GOT3 (cell line): ENCODE measurements at places on chromosomes 6 and 20.
A peak's percentile ranks its signal among the peaks of the same experiment; 100 is the strongest.

GRCh38 chr6:168607272-168608112 lies 166.5 kb downstream of the SMOC2 start:
- DNase-seq, result no peak

- DNase-seq, result no peak
These were observed 63.5 kb upstream of the VSTM2L start for GRCh38 chr20:37839432-37839827.

DNA sequence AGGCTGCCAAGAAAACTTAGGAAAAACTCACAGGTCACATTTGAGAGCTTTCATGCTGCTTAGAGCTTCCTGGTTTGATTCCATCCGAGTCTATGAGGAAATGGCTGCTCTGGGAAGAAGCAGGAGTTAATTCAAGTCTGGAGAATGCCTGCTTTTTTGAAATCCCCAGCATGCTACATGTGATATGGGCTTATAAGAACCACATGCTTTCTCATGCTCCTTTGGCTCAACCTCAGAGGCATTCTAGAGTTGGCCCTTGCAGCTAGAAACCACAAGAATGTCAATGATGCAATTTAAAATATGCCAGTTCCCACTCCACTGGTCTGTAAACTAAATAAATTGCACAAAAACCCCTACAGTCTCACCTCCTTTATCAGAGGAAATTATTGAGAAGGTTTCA lies 142.9 kb upstream of the OLIG3 start:
- DNase-seq, result peak; percentile 4

GRCh38 chr6:127641905-127642304 lies 64.9 kb downstream of the C6orf58 start:
- DNase-seq, result no peak

- DNase-seq, result no peak
These were observed 160.1 kb upstream of the CITED2 start for GRCh38 chr6:139534472-139535115.

- no peak for DNase-seq
These were observed 41.6 kb upstream of the SYNCRIP start for GRCh38 chr6:85684133-85684808.

DNA sequence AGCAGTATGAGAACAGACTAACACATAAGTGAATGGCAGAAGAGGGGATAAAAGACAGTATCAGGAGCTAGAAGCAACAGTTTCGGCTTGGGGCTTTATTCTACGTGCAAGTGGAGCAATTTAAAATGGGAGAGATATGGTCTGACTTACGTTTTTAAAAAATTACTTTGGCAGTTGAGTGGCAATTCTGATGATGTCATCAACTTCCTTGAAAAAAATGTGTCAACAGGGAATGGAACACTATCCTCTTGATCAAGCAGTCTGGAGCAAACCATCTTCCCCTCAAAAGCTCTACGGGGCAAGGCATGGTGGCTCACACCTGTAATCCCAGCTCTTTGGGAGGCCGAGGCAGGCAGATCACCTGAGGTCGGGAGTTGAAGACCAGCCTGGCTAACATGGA lies 24.1 kb downstream of the PTPRT start:
- DNase-seq, result no peak

GRCh38 chr6:137849181-137849980 lies 17.7 kb upstream of the TNFAIP3 start:
- DNase-seq, result no peak

- no peak for DNase-seq
These were observed 29.8 kb upstream of the AHI1 start for GRCh38 chr6:135527116-135527959.

DNA sequence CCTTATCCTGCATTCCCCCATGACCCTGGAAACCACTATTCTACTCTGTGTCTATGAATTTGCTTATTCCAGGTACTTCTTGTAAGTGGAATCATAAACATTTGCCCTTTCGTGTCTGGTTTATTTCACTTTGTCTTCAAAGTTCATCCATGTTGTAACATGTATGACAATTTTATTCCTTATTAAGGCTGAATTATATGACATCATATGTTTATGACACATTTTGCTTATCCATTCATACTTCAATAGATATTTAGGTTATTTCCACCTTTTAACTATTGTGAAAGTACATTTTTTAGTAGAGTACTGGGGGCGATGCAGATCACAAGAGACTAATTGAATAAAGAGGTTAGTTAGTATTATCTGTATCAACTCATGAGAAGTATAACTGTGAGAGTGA lies 591.6 kb downstream of the UTRN start:
- DNase-seq, result no peak

- no peak for DNase-seq
These were observed 58.0 kb downstream of the BLOC1S5 start for GRCh38 chr6:8006208-8006607.

- no peak for DNase-seq
These were observed 55.5 kb downstream of the NCOA3 start for GRCh38 chr20:47557218-47557617.

- no peak for DNase-seq
These were observed 243.8 kb downstream of the LRFN2 start for GRCh38 chr6:40343318-40343876.

GRCh38 chr6:135225911-135226310 lies 44.8 kb downstream of the MYB start:
- no peak for DNase-seq
